ENCODE measurements at places on chromosomes 6 and 20.

- no peak for DNase-seq
Observed at GRCh38 chr6:170025935-170026750, 264.7 kb downstream of the DLL1 start.

DNA sequence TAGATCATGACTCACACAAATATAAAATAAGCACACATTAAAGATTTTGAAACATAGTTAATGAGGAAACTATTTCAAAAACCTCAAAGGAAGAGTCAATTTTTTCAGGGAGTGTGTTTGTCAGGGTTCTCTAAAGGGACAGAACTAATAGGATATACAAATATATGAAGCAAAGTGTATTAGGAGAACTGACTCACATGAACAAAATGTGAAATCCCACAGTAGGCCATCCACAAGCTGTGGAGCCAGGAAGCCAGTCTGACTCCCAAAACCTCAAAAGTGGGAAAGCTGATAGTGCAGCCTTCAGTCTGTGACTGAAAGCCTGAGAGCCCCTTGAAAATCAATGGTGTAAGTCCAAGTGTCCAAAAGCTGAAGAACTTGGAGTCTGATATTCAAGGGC, 898.0 kb upstream of the EYS start:
- no peak for DNase-seq

GRCh38 chr6:110471726-110472365, 4.6 kb downstream of the SLC22A16 start:
- DNase-seq, result no peak

- no peak for DNase-seq
Observed at GRCh38 chr6:122075084-122075838, 324.2 kb upstream of the HSF2 start.

- DNase-seq, result no peak
Observed at GRCh38 chr6:67896476-67896875, 738.6 kb upstream of the ADGRB3 start.

- DNase-seq, result no peak
Observed at GRCh38 chr6:169253337-169254238, at the start of gene THBS2. THBS2 (minus strand) TSS chr6:169253846; CDS start chr6:169250784, 3,062 bp downstream.

DNA sequence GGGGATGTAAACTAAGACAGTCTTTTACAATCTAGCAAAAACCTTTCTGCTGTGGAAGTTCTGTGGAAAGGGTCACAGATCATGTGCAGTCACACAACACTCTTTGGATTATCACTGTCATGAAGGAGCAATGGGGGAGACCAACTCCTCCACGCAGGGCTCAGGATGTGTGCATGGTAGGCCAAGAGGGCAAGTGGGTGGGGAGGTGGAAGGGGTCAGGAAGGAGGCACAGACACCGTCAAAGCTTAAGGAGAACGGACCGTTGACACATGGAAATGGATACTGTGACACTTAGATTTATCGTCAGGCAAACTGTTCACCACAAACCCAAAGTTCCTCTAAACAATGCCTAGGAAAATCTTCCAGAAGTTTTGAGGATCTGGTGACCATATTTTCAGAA, 215.8 kb downstream of the PAX1 start:
- DNase-seq, result no peak

DNA sequence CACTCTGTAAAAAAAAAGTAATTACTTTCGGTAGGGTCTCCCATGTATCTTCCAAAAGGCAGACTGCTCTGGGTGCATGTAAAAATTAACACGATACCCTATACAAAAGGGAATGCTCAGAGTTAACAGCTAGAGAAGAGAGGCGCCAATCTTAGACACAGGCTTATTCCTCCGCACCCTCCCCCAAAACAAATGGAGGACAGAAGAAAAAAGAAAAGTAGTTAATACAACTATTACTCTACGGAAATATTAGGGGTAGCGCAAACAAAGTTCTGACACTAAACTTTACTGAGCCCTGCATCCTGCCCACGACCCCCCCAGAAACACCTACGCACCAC, 331 bp upstream of the UFL1 start:
- no peak for DNase-seq

GRCh38 chr6:112216662-112217551, 37.5 kb downstream of the LAMA4 start:
- DNase-seq, result no peak
